Substantia nigra (tissue), 51 donors: ENCODE measurements at places on chromosomes 1 and 21.

DNA sequence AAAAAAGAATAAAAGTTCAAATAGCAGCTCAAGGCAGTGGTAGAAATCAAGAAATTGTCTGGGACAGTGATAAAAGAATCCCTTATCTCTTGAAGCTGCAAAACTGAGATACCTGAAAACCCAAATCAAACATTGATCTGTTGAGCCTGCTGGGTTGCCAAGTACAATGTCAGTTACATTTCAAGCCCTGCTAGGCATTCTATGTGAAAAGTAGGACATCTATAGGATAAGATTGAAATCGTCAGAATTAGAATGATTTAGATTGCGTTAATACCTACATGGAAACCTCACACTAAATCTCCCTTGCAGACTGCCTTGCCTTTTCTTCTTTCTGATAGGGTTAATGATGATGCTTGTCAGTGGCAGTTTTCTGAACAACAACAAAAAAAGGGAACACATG is 1684.4 kb upstream of the B3GALT2 start:
- no peak for DNase-seq

DNA sequence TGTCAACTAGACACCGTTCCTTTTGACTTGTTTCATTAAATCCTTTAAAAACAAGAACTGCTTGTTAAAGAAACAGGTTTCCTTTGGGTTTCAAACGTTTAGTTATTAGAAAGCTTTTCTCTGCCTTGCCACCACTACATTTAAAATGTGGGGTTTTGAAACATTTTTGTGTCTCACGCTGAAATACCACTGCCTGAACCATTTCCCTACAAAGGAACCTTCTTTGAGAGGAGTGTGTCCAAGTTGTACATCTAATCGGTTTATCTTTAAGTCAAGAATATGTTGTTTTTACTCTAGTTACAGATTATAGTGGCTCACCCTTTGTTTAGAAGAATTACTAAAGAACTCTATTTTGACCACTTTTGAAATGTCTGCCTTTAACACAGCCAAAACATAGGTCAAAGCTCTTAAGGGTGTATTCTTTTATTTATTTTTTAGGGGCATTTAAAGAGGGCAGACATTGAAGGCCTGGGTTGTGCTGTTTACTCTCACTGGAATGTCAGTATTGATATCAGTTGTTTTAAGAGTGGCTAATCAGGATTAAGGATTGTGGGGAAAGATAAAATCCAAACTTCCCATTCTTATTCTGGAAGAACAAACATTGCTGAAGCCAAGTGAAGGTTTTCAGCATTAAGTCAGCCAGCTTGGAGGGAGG is 143.4 kb downstream of the GALNT2 start:
- no peak for DNase-seq

DNA sequence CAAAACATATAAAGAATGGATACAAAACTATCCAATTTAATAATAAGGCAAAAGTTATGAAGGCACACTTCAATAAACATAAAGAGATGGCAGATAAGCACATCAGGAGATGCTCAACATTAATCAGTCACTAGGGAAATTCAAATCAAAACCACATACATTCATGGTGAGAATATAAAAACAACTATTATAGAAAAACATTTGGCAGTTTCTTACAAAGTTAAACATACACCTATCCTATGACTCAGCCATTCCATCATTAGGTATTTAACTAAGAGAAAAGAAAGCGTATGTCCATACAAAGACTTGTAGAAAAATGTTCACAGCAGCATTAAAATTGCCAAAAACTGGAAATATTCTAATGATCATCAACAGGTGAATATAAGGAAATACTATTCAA is 44.3 kb downstream of the KIFAP3 start:
- no peak for DNase-seq

- no peak for DNase-seq
Measured at GRCh38 chr21:35027563-35028450, 21.3 kb downstream of the RUNX1 start.

DNA sequence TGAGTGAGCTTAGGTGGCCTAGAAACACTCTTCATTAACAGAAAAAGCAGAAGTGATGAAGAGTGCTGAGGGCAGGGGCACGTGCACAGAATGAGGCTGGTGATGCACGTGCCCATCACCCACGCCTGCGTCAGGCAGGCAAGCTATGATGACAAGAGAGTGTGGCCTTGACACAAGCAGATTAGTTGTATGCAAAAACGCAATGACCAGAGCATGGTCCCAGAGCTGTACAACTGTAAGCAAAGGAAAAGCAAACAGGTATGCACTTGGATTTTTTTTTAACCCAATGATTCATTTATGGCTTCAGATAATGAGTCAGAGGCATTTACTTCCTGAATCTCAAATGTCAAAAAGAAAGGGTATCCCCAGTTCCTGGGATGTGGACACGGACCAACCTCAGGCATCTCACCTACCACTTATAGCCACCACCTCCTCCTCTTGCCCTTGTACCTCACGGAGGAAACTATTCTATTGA is 9.1 kb upstream of the TMEM61 start:
- DNase-seq: no peak

GRCh38 chr1:245807954-245808719 is 653.4 kb downstream of the KIF26B start:
- DNase-seq: no peak

DNA sequence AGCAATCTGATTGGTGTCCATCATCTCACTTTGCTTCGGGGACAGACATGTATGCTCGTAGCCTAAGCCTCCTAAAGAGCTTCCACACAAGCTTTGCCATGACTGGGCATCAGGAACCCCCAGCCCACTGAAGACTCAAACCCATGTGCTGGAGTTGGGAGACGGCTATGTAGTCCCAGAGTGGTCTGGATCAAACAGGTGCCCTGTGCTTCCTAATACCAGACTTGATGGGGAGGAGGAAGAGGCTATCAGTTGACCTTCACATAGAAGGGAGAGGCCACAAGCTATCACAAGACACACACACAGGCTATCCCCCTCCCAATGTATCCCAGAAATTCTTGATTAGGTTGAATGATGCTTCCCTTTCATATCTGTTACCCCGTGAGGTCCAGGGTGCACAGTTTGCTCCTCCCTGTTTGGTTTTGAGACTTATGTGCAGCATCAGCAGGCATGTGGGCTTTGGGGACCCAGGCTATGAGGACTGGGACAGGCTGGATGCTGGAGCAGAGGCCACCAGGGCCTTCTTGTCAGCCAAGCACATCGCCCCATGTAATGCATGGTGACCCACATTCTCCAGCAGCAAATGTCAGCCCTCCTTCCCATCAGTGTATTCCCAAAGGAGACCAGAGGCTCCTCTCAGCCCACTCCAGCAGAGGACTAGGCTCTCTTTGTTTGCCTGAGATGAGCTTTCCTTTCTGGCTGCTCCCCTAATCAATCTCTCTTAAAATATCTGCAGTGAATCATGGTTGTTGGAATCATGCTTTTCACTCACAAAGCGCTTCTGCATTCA is 159.8 kb downstream of the GRIK3 start:
- no peak for DNase-seq

DNA sequence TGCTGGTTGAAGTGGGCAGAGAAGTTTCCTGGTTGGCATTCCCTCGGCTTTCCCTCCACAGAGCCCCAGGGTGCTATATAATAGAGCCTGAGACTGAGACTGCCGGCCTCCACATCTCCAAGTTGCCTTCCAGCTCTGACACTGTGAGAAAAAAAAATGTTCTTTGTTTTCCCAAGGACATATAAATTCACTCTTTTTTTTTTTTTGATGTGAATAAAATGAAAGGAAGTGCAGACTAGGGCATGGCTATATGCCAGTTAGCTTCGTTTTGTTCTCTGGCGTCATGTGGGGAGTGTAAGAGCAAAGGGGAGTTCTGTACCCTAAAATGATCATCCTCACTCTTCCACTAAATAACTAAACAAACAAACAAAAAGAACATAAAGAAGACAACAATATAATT is 101.6 kb downstream of the TNFSF18 start:
- no peak for DNase-seq

GRCh38 chr1:243447844-243448243 is 192.0 kb downstream of the SDCCAG8 start:
- no peak for DNase-seq

- no peak for DNase-seq
Measured at GRCh38 chr21:38367646-38368045, 110.9 kb downstream of the KCNJ15 start.

- no peak for DNase-seq
Measured at GRCh38 chr1:21814241-21814918, 2.3 kb downstream of the LDLRAD2 start.

DNA sequence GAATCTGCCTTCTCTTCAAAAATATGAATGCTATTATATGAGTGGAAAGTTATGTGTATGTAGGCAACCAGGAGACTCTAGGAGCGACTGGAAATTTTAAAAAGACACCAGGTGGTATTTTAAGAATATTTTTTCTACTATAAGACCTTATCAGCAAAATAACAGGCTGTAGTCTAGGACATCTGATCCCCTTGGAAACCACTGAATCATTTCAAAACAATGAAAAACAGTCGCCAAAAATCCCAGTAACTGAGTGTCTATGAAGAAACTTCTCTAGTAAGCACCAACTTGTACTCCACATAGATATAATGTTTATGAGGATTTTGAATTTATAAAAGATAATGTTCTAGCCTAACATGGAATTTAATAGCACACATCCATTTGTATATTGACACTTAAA is 358.5 kb downstream of the GPATCH2 start:
- DNase-seq: no peak

GRCh38 chr1:184315254-184315653 is 71.6 kb upstream of the C1orf21 start:
- DNase-seq: no peak
